KBM-7 (cell line): ENCODE measurements at places on chromosomes 7 and 10.

GRCh38 chr10:7260412-7260900, 150.4 kb downstream of the SFMBT2 start:
- peak; percentile 94 for DNase-seq

DNA sequence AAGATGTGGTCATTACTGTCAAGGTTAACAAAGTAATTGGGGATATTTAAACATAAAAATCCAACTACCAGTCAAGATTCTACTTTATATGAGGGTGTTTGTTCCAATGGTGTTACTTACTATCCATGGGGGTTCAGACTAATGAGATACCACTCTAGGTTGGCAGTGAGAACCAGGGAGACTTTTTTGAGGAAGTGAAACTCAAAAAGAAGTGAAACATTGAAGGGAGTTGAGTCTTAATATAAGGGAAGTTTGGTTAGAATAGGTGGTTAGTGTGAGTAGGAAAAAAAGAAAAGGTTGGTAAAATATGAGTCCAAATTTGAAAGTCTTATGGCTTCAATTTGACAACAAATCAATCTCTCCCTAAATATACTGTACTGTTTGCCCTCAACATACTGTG, 123.6 kb upstream of the ANK3 start:
- no peak for DNase-seq

DNA sequence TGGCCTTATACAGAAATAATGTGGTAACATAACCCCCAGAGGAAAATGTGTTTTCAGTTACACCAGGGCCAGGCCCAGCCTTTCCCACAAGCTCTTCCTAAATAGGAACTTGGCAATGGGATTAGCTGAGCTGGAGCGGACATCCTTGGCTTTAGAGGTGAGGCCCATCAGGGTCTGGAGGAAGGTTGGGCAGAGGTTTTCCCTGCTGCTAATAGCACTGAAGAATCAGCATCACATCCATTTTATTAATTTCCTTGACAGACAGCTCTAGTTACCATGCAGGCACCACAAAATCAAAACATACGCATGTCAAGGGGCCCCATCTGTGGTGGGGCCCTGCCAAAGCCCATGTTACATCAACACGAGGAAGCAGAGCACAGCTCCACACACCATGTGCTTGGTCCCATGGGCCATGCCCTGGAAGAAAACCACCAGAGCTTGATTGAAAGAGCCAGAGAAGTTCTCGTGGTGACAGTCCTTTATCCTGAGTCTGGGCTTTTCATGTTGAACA, 566.6 kb downstream of the KCNMA1 start:
- DNase-seq = no peak

DNA sequence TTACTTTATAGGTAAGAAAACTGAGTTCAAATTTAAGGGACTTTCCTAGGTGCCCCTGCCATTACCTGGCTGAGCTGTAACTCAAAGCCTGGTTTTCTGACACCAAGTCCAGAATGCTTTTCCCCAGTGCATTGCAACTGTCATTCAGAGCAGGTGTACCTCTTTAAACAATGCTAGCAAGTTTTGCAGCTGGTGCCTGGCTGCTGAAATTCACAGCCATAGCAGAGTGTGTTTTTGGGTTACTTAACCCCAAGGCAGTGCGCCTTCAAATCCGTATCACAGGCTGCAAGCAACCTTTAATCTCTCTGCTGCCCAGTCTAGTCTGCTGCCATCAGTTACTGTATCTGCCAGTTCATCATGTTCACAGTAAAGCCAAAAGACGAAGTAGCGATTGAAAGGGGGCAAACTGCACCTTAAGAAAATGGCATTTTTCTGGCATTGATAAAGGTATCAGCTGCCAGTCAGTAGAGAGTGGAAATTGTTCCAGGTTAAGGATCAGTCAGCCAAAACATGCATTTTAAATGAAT, 265.4 kb downstream of the CSTF2T start:
- DNase-seq = no peak

DNA sequence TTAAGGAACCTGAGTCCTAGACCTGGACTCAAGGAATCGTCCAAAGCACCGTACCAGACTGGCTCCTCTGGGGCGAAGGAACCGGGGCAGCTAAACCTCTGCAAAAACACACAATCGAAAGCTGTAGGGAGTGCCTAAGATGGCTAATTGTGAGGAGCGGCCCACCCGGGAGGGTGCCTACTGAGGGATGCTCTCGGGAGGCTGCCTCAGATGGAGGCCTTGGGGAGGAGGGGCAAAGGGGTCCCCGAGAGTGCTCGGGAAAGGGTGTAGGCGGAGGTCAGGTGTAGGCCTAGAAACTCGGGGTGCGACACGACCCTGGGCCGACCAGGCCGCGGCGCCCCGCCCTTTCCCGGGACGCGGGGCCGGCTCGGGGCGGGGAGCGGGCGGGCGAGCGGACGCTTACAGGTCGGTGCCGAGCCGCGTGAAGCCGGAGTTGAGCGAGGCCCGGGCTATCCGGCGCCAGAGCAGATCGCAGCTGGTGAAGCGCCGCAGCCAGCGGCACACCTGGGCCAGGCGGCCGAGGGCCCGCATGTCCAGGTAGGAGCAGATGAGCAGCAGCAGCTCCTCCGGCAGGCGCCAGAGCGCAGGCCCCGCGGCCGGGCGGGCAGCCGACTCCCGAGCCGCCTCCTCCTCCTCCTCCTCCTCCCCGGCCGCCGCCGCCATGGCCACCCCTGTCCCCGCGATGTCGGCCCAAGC, 844 bp downstream of the FBXW4 start:
- DNase-seq = peak; percentile 76

GRCh38 chr10:1264001-1264400, 207.8 kb downstream of the WDR37 start:
- DNase-seq = no peak

DNA sequence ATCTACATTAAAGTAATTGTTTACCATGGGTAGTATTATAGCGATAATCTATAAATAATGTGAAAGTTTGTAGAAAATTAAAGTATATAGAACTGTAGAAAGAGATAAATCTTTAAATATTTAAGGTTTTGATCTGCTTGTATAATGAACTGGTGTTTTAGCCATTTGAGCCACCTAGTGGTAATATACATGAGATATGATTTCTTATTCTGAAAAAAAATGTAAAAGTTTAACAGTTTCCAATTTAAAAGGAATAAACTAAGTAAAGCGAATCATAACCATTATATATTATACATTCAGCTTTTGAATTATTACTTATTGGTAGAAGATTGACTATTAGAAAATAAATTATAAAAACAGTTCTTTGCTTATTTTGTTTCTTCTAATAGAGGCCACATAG, 91.2 kb downstream of the OTUD1 start:
- DNase-seq = no peak

DNA sequence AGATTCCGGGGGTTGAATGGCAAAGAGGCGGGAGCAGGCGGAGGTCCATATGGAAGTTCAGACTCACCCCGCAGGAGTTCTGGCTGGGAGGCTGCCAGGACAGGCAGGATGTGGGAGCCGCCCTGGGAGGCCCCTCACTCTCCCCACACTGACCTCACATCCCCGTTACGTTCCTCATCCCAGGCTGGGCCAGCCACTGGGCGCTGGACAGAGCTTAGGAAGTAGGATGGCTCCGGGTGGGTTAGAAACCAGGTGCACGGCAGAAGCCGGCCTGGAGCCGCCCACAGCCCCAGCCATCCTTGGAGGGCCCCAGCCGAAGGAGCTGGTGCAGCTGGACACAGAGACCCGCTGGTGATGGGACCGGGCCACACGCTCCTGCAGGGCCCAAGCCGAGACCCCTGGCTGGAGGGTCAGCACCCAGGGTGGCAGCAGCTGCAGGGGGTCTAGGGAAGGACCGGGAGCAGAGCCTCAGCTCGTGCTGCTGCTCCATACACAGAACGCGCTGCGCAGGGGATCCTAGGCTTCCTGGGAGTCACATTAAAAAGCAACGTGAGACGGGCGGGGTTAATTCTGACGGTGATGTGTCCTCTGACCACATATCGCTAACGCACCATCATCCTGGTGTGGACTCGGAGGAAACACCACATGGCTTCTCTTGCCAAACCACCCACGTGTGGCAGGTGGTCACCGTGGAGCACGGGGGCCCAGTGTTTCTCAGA, 98.6 kb upstream of the DIP2C start:
- DNase-seq = no peak

DNA sequence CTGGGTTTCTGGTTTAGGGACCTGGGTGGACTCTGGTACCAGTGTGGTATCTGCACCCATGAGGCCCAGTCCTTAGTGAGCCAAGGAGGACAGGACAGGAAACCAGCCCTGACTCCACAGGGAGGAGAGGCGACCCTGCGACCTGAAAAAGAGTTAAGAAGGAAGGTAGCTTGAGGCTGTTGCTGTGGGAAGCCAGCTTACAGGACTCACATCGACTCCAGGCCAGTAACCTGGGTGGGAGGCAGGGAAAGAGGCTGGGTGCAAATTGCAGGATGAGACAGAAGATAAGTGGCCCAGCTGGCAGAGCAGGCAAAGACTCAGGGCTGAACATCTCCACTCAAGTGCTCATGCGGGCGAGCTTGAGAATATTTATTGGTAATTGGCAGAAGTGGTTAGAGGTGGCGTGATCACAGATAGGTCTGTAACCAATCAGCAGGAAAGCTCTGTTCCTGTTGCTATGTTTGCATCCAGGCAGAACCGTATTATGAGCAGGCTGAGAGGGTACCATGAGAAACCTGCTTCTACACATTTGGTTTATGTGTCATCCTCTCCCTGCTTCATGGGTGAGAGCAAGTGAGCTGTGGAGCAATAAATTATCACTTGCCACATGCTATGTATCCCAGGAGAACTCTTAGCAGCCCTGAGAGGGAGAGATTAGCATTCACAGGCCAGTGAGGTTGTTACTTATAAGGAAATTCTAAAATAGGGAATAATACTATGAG, 11.0 kb downstream of the TLL2 start:
- DNase-seq = no peak

GRCh38 chr7:126993626-126994213, 259.0 kb downstream of the GRM8 start:
- no peak for DNase-seq

DNA sequence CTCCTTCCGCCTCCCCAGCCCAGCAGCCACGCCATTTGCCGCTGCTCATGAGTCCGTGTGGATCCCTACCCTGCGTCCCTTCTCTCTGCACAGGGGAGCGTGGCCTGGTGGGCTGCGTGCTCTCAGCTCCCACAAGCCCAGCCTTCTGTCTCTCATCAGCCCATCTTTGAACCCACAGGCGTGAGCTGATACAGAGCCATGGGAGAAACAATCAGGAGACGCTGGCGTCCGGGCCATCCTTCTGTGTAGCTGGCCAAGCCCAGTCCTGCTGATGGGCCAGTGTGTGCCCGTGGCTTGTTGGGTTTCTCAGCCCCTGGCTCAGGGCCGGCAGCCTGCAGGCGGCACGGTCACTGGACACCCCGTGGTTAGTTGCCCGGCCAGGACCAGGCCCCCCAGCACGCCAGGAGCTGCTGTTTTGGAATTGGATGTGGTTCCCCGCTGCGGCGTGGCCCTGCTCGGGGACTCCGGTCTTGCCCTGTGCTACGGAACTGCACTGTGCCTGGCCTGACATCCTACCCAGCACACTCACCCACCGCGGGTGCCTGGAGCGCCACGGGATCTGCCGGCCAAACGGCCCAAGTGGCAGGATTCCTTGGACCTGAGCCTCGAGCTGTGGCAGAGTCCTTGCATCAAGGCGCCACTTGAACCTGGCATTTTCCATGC, 88.9 kb downstream of the ELFN1 start:
- no peak for DNase-seq

DNA sequence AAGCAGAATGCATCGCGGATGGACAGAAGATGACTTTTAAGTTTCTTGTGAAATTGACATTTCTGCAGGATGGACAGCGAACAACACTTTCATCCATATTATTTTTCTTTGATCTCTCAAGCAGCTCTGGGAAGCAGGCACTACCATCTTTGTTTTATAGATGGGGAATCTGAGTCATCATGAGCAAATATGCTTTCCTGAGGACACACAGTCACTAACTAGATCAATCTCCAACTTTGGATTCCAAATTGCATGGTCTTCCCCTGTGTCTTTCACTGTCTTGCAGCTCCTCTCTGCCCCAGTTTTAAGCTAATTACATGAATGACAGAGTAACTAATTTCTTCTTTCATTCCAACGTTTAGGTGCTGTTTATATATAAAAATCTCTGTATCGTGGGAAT, 201.5 kb downstream of the ADAM12 start:
- no peak for DNase-seq
